NCI-H446 (cell line): ENCODE measurements at places on chromosomes 3 and 15.

DNA sequence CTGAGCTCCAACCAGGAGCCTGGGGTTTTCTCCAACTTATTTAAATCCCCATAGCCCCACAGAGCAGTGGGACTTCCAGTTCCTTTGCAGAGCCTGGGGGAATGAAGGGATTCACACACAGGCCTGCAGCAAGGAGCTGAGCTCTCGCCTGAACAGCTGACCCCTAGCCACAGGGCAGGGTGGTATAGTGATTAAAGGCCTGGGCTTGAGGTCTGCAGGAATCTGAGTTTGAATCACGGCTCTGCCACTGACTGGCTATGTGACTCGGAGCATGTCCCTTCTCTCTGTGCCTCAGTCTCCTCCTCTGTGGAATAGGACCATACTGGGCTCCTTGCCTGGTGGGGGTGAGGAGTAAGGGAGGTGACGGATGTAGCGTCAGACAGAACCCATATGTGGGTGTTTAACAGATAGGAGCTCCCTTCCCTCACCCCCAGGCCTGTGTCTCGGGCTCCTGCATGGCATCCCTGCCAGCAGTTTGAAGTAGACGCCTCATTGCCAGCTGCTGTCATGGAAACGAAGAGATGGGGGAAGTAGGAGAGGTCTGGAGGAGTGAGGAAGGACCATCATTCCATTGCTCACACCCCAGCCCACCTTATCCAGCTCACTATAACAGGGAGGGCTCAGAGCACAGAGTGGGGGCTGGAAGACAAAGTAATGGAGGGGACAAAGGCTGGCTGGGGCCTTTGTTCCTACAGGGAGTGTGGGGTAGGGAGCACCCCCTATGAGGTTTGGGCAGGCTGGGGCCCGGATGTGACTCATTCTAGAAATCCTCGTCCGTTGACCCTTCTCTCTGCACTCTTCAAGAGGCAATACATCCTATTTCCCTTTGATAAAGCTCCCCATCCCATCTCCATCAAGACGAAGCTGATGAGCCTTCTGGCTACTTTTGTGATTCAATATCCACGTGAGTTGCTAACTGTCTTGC lies 14.8 kb downstream of the HRH1 start:
- no peak for DNase-seq

- peak; percentile 65 for DNase-seq
Measured at GRCh38 chr15:68154923-68155559, 50.1 kb downstream of the CALML4 start.

GRCh38 chr15:84003791-84004503 lies 231.6 kb upstream of the GOLGA6L4 start:
- no peak for DNase-seq

- no peak for DNase-seq
Measured at GRCh38 chr3:160472344-160472743, 22.8 kb upstream of the TRIM59 start.

DNA sequence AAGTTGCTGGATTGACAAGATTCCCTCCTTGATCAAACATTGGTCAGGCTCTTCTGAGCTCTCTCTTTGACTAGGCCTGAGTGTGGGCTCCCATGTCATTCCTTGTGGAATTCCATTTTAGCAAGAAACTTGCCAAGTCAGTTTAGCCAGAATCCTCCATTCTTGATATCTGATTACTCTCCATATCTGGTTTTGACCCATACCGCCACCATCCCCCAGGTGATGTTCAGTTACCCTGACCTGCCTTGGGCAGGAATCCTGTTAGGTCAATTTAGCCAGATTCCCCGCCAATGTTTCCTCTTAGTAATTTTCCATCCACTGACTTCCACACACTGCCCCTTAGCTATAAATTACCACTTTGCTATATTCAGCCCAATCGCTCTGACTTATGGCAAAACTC lies 1.0 kb upstream of the PCCB start:
- DNase-seq: no peak

DNA sequence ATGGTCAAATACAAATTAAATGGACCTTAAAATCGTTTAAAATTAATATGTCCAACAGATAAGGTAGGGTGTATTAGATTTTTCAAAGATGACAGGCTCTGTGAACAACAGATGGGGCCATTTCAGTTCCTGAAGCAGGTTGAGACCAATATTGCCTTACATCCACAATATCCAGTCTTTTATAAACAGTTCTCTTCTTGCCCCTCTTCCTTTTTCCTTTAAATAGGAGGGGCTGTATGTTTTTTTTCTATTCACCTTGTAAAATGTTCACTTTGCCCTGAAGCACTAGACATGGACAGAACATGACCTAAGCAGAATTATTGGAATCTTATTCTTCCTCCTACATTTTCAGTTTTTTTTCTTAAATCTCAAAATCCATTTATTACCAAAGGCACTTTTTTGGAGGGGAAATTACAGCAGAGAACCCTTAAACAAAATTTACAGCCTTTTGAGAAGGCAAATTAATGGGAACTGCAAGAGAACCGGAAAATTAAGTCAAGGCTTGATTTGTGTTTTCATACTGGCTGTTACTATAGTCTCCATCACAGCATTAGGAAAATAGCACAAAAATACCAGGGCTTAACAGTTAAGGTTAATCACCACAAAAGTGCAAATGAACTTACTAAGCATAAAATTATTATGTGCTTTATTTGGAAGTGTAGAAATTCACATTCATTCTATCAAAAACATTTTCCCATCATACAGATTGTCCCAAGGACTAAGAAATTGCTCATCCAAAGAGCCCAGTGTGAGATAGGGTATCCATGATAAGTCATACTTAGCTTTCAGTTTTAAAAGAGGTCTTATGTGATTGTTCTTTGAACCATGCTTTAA lies 55.8 kb downstream of the CMSS1 start:
- DNase-seq: no peak

- peak; percentile 14 for DNase-seq
Measured at GRCh38 chr15:65869954-65870871, 922 bp downstream of the RAB11A start.

- no peak for DNase-seq
Measured at GRCh38 chr15:77037388-77038209, 33.3 kb downstream of the TSPAN3 start.

DNA sequence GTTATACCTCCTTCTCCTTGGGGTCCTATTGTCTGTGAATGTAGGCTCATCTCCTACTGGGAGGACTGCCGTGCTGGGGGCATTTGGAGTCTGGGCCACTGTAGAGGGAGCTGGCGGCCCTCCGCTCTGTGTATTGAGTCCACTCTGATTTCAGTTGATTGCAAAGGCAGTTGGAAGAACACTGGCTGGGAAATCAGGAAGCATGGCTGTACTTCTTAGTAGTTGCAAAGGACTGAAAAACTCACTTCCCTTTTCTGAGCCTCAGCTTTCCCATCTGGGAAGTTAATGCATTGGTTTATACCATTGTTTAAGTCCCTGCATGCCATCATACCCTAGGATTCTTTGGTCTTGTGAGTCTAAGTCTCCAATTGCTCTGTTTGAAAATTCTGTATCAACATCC lies 46.7 kb downstream of the TMED3 start:
- DNase-seq: no peak

- DNase-seq: no peak
Measured at GRCh38 chr3:192884777-192885773, 32.6 kb downstream of the MB21D2 start.

DNA sequence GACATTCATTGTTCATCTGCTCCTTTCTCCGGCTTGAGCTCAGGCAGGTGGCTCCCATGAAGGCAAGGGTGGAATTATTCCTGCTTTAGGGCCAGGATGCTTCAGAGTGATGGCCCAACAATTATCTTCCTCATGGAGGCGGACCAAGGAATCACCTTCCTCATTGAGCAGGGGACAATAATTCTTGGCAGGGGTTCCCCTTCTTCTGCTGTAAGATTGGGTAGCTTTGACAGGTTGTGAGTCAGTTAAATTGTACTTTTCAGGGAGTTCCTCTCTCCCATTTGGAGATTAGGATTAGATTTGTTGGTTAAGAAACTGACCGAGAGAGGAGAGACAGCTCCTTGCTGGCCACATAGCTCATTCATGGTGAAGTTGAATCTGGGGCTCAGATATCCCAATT lies 31.4 kb upstream of the CD47 start:
- DNase-seq: no peak

- no peak for DNase-seq
Measured at GRCh38 chr3:160169139-160169976, 55.9 kb upstream of the C3orf80 start.

- DNase-seq: no peak
Measured at GRCh38 chr3:33848624-33849347, 50.4 kb downstream of the PDCD6IP start.

GRCh38 chr3:166052440-166052839 lies 215.2 kb upstream of the BCHE start:
- no peak for DNase-seq

GRCh38 chr15:38748710-38749109 lies 184.1 kb upstream of the RASGRP1 start:
- DNase-seq: no peak

DNA sequence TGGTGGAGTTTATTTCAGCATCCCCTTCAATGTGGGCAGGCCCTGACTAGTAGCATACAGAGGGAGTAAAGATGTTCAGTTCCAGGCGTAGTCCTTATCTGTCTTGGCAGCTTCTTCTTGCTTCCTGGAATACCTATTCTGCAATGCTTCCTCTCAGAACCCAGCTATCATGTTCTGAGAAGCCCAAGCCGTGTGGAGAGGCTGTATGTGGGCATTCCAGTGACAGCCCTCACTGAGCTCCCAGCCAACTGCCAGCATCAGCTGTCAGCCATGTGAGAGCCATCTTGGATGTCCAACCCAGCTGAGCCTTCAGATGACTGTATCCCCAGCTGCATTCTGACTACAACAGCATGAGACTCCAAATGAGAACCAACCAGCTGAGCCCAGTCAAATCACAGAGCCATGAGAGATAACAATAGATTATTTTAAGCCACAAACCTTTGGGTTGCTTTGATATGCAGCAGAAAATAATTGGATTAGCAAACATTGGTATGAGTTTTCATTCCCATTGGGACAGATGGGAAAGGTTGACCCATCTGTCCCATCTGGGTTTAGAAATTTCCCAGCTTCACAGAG lies 8.4 kb upstream of the CMTM7 start:
- DNase-seq: no peak

DNA sequence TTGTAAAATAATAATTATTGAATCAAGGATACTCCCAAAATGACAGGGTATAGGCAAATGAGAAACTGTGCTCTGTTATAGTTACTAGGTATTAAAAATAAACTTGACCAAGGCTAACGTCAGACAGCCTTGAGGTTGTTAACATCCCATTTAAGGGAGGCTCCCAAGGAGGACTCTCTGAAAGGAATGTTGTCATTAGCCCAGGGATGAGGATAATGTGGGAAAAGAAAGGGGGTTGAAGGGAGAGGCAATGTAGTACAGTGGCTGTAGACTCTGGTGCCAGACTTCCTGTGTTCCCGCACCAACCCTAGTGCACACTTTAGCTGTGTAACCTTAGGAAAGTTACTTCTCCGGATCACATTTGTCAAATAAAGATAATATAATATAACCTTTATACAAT lies 47.0 kb upstream of the RARB start:
- DNase-seq: no peak

DNA sequence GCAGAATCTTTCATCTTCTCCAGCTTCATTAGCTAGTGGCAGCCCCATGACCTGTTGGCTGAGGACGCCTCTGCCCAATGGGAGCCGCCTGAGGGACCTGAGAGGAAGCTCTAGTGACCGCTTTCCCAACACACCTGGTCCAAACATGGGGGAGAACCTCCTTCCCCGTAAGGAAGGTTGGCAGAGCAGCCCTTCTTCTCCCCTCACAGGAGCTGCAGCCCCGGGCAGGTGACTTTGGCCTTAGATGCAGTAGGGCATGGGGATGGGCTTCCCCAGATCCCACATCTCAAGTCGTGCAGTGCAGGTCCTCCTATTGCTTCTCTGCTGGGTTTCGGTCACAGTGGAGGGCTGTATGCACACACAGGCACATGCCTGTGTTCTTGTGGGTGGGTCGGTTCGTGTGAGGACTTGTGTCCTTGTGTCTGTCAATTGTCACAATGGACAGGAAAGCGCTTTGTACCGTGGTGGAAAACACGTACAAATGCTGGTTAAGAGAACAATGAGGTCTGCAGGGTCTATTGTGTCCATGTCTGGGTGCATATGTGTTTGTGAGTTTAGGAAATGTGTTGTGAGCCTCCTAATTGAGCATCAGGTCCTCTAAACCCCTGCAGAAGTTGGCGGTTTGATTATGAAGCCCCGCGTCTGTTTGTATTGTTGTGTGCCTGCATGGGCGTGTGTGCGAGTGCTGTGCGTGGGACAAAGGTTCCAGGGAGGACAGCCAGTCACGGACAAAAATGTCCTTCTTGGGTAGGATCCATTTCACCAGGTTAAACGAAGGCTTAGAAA lies 1.4 kb downstream of the ISLR2 start:
- DNase-seq: no peak

GRCh38 chr15:97708252-97708651 lies 252.3 kb upstream of the ARRDC4 start:
- DNase-seq: no peak

GRCh38 chr3:197858133-197858532 lies 67.1 kb downstream of the LRCH3 start:
- DNase-seq: no peak

DNA sequence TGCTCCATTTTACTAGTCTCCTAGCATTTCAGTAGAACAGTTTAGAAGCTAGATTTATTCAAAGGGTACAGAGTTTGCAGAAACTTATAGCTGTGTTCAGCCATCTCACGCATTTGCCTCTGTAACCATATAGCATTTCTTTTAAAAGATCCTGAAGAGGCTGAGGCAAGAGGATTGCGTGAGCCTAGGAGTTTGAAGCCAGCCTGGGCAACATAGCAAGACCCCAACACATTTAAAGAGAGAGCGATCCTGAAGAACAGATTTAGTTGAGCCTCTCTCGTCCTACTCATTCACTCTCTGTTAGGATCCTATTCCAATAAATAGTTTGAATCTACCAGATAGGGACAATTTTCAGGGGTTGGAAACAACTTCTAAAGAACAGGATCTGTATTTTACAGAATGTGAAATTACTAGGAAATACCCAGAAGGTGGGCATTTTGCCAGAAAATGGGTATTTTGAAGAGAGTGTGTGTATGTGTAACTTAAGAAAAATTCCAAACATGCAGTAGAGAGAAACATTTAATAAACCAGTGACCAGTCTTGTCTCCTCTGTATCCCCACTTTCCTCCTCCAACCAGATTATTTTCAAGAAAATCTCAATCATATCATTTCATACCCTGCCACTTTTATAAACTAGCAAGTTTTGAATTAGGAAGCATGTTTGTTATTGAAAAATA lies 4.5 kb downstream of the EIF3J start:
- no peak for DNase-seq

GRCh38 chr15:82862886-82863285 lies 53.5 kb downstream of the WHAMM start:
- no peak for DNase-seq
